ENCODE measurements at places on chromosomes 5 and 9. TPM values are rescaled to one million over a fixed set of nuclear protein-coding genes. Genes with fewer than 3 reads are reported as not detected.
A peak's percentile ranks its signal among the peaks of the same experiment; 100 is the strongest.

GRCh38 chr5:123436201-123436600 lies 13.0 kb upstream of the CEP120 start:
- peaks cover 11% of the 10 kb centered on the region for H3K4me1 ChIP-seq
- H3K36me3 ChIP-seq, result no peaks in the 10 kb centered on the region
- no peak for DNase-seq
- no peak overlapping the region for H3K4me3 ChIP-seq
- H3K27me3 ChIP-seq, result no peaks in the 10 kb centered on the region

DNA sequence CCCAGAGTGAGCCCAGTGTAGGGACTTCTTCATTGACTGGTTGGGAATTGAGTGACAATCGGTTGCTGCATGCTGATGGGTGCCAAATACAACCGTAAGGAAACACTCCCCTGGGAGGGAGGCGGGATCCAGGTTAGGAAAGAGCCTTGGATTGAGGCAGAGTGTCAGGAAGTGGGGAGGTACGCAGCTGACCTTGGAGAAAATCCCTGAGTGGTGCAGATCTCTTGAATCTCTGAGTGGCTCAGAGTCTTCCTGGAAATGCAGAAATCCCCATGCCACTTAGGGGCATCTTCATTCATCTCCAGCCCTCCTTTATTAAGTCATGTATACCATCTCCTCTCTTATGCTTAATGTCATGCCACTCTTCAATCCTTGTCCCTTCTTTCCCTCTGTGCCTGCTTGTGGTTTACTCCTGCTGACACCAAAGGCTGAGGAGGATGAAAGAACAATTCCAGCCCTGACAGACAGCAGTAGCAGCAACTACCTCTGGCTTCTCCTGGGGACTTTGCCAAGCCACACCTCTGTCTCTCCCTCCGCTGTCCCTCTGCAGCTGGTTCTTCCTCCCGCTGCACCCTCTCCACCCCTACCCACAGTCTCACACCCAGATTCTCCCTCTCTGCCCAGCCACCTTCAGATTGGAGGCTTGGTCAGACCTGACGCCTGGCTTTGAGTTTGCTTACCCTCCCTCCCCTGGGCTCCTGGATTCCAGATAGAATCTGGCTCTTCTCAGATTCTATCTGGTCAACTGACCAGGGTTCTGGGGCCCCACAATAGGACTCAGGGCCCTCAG lies 14.1 kb upstream of the LCP2 start:
- H3K27me3 ChIP-seq, result peaks cover 9% of the 10 kb centered on the region
- H3K4me1 ChIP-seq, result peaks cover 5% of the 10 kb centered on the region
- no peak overlapping the region for H3K27ac ChIP-seq
- H3K36me3 ChIP-seq, result no peaks in the 10 kb centered on the region
- DNase-seq, result no peak
- H3K4me3 ChIP-seq, result no peak overlapping the region

GRCh38 chr9:29285818-29286217 lies 1712.5 kb upstream of the C9orf72 start:
- H3K27me3 ChIP-seq, result no peaks in the 10 kb centered on the region
- no peaks in the 10 kb centered on the region for H3K36me3 ChIP-seq
- no peak overlapping the region for H3K4me3 ChIP-seq
- H3K27ac ChIP-seq, result no peak overlapping the region
- no peak for DNase-seq

DNA sequence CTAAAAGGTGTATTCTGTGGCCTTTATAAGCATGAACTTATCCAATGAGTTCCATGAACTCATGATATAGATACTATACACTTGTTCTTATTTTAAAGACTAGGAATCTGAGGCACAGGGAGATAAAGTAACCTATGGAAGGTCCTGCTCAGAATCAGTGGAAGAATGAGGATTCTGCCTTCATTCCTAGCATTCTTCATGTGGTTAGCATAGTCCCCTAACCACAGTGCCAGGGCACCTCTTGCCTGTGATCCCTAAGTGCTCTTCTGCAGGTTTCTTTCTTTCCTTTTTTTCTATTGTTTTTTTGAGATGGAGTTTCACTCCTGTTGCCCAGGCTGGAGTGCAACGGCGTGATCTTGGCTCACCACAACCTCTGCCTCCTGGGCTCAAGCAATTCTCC lies 174.1 kb downstream of the C9orf152 start:
- peaks cover 12% of the 10 kb centered on the region for H3K4me1 ChIP-seq
- H3K4me3 ChIP-seq, result no peak overlapping the region
- H3K27me3 ChIP-seq, result no peaks in the 10 kb centered on the region
- no peak overlapping the region for H3K27ac ChIP-seq
- DNase-seq, result no peak
- H3K36me3 ChIP-seq, result no peaks in the 10 kb centered on the region

DNA sequence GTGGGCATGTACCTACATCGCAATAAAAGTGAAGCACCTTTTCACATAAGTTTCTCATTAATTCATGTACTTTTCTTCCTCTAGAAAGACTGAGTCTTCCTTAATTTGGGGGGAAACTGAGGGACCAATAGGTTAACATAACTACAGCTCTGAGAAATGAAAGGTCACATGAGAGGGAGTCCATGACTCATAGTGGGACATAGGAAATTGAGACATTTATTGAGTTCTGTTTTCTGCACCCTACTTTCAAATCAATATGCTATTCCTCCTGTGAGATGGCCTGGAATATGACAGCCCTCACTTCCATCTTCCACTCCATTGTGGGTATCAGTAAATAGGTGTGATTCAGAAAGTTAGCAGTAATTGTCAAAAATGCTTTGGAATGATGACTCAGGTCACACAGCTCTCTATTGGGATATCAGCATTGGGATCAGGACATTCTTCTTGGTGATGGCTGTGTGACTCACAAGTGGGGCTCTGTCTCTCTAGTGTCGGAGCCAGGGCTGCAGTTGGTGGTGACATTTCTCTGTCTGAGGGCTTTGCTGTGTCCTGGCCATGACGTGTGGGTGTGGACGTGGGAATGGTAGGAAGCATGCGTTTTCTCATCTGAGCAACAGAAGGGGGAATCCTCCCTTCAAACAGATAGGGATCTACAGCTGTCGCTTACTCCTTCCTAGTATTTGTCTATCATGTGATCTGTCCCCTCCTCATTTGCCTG lies 125.0 kb downstream of the TRIO start:
- peak overlapping the region; percentile 29 for H3K27ac ChIP-seq
- H3K36me3 ChIP-seq, result no peaks in the 10 kb centered on the region
- no peaks in the 10 kb centered on the region for H3K27me3 ChIP-seq

- H3K27ac ChIP-seq, result peak overlapping the region; percentile 72
- peaks cover 15% of the 10 kb centered on the region for H3K27me3 ChIP-seq
- H3K4me1 ChIP-seq, result peaks cover 73% of the 10 kb centered on the region
- no peak for DNase-seq
- peak overlapping the region; percentile 77 for H3K4me3 ChIP-seq
- no peaks in the 10 kb centered on the region for H3K36me3 ChIP-seq
These were observed 456.0 kb downstream of the RAB3C start for GRCh38 chr5:59038798-59039295.

- no peak overlapping the region for H3K27ac ChIP-seq
- H3K27me3 ChIP-seq, result no peaks in the 10 kb centered on the region
- H3K4me3 ChIP-seq, result no peak overlapping the region
- peaks cover 7% of the 10 kb centered on the region for H3K4me1 ChIP-seq
- H3K36me3 ChIP-seq, result no peaks in the 10 kb centered on the region
- DNase-seq, result no peak
These were observed 77.0 kb downstream of the GALNT10 start for GRCh38 chr5:154267516-154267915.

DNA sequence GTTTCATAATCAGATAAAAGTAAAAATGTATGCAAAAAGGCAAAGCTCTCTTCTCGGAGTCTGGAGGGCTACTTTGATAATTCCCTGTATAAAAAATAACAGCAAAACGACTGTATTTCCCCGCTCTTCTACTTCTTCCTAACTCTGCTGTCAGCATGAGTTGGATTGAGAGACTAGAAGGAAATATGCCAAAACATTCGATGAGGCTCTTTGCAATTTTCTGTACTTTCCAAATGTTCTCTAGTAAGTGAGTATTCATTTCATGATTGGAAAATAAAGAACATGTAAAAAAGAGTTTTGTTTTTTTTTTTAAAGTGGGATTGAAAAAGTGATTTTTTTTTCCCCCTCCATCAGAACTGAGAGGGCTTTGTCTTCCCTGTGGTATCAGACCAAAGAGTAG lies 677.5 kb downstream of the ACTL7B start:
- no peak overlapping the region for H3K4me3 ChIP-seq
- H3K4me1 ChIP-seq, result peaks cover 23% of the 10 kb centered on the region
- H3K27me3 ChIP-seq, result no peaks in the 10 kb centered on the region
- DNase-seq, result no peak

DNA sequence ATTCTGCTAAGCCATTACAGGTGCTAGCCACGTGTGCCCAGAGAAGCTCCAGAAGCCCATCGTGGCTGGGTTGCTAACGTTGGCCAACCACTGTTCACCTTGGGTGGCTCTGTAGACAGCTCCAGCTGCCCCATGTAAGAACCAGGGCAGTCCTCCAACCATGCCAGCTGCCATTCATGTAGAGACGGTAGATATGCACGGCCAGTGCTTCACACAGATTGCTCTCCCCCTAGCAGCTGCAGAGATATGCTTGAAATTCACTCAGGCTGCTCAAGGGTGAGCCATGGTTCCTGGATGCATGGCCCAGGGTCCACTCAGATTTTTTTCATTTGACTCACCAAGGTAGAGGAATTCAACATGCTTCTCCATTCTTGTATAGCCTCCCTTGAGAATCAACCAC lies 31.0 kb downstream of the GADD45G start:
- H3K36me3 ChIP-seq, result no peaks in the 10 kb centered on the region
- H3K4me1 ChIP-seq, result peaks cover 16% of the 10 kb centered on the region

GRCh38 chr5:153429761-153430380 lies 60.6 kb upstream of the GRIA1 start:
- H3K27ac ChIP-seq, result no peak overlapping the region
- no peaks in the 10 kb centered on the region for H3K36me3 ChIP-seq
- no peak for DNase-seq
- H3K4me1 ChIP-seq, result no peaks in the 10 kb centered on the region

The CBY3 gene
- total RNA-seq, result not detected

GRCh38 chr9:22416692-22417060 lies 29.9 kb upstream of the DMRTA1 start:
- no peaks in the 10 kb centered on the region for H3K4me1 ChIP-seq
- H3K27ac ChIP-seq, result no peak overlapping the region
- no peak for DNase-seq
- H3K27me3 ChIP-seq, result no peaks in the 10 kb centered on the region

GRCh38 chr5:175681968-175682340 lies 24.1 kb downstream of the HRH2 start:
- H3K27ac ChIP-seq, result no peak overlapping the region
- no peak for DNase-seq
- no peaks in the 10 kb centered on the region for H3K4me1 ChIP-seq
- no peaks in the 10 kb centered on the region for H3K36me3 ChIP-seq
- H3K27me3 ChIP-seq, result no peaks in the 10 kb centered on the region
- no peak overlapping the region for H3K4me3 ChIP-seq

The GABRA1 gene
- not detected for total RNA-seq

The GGTA1 gene
- total RNA-seq, result 29.9 TPM

GRCh38 chr9:70597886-70598285 lies 183.4 kb upstream of the KLF9 start:
- no peak overlapping the region for H3K27ac ChIP-seq
- H3K36me3 ChIP-seq, result no peaks in the 10 kb centered on the region
- no peak overlapping the region for H3K4me3 ChIP-seq
- DNase-seq, result no peak
- H3K27me3 ChIP-seq, result no peaks in the 10 kb centered on the region

GRCh38 chr9:132408521-132408920 lies 1.5 kb upstream of the CFAP77 start:
- no peak overlapping the region for H3K27ac ChIP-seq
- H3K27me3 ChIP-seq, result no peaks in the 10 kb centered on the region
- peaks cover under 1% of the 10 kb centered on the region for H3K36me3 ChIP-seq
- DNase-seq, result no peak
- no peak overlapping the region for H3K4me3 ChIP-seq

Data from esophagus squamous epithelium (tissue), 5 donors.